ENCODE measurements at places on chromosomes 3 and 15.

GRCh38 chr3:117126946-117127546 is 417.5 kb downstream of the TUSC7 start:
- no peak for DNase-seq

GRCh38 chr3:155325263-155325835 is 31.9 kb upstream of the STRIT1 start:
- no peak for DNase-seq

- DNase-seq, result no peak
Measured at GRCh38 chr3:44476181-44476611, 1.3 kb downstream of the ZNF445 start.

DNA sequence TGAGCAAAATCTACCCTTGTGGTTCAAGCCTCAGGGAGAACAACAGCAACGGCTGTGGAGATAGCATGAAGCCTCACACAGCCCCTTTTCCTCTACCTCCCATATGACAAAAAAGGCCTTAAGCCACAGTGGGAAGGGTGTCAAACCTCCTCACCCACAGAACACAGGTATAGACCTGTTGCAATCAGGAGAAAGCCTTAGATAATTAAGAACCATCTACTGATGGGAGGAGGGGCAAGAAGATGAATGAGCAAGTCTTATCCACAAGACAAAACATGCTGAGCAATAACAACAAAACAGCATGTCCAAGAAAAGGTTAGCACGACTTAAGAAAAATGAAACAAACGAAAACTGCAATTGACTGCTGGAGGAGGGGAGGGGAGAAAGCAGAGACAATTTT is 272.9 kb upstream of the BCHE start:
- DNase-seq, result no peak

GRCh38 chr3:144590854-144591253 is 619.2 kb downstream of the DIPK2A start:
- DNase-seq, result no peak

- no peak for DNase-seq
Measured at GRCh38 chr15:92715758-92716157, 60.2 kb upstream of the FAM174B start.

DNA sequence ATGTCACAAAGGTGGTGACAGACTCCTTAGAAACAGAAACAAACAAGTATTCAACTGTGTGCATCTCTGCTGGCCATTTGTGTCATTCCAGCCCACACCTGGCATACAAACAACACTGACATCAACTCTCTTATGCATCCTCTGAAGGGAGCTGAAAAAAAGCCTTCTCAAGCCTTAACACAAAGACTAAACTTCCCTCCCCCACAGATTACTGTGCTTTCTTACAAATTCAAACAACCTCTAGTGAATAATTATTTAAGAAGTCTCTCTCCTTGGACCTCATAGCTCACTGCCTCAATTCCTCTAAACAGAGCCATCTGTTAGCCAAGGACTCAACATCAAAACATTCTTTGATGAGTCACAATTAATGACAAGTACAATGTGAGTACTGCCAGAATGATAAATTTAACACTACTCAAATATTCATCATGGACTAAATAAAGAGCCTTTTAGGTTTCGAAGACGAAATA is 132.1 kb downstream of the WDR76 start:
- no peak for DNase-seq

DNA sequence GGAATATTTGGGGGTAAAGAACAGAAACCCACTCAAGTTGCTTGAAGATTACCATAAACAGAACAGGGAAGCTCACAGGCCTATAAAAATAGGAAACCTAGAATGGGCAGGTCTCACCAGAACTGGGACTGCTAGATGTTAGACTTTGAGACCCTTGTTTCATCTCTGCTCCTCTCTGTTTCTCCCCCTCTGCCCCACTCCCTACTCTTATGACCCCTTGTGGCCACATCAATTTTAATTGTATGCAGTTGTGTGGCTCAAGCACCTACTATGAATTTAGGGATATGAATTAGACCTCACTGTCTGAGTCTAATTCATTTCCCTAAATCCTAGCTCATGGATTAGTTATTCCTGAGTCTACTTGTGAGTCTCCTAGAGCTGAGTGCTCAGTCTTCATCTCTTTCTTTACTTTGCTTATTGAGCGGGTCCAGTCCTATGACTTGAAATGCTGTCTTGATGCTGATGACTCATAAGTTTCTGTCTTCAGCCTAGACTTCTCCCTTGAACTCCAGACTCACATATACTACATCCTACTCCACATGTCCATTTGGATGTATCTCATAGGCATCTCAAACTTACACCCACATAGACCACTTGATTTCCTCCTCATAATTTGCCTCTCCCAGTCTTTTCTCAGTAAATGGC is 78.7 kb downstream of the ITPR1 start:
- DNase-seq, result no peak

GRCh38 chr3:42179110-42179725 is 86.8 kb downstream of the CCK start:
- DNase-seq, result no peak

DNA sequence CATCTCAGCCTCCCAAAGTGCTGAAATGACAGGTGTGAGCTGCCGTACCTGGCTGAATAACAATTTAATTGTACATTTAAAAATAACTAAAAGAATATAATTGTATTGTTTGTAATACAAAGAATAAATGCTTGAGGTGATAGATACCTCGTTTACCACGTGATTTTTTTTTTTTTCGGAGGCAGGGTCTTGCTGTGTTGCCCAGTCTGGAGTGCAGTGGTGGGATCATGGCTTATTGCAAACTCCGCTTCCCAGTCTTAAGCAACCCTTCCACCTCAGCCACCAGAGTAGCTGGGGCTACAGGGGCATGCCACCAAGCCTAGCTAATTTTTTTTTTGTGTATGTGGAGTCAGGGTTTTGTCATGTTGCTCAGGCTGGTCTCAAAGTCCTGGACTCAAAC is 15.8 kb downstream of the MFN1 start:
- no peak for DNase-seq

GRCh38 chr3:171649267-171649666 is 161.0 kb downstream of the PLD1 start:
- DNase-seq, result no peak

DNA sequence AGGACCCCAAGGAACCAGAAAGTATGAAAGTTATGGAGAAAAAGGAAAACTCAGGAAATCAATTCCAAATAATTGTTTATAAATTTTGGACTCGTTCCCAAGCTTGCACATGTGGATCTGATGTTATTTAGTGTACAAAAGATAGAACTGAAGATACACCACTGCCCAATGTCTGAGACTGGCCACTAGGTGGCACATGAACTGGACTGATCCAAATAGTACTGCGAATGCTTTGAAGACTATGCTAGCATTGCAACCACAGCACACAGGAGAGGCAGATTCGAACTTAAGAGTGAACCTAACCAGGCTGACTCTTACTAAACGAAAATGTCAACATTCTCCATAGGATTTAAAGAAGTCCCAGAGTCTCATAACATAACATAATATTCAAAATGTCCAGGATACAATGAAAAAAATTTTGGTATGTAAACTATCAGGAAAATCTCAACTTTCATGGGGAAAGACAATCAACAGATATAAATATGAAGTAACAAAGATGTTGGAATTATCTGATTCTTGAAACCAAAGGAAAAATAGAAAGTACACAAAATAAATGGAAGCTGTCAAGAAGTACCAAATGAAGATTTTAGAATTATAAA is 596.7 kb downstream of the FGF12 start:
- DNase-seq, result no peak

GRCh38 chr3:14605067-14605466 is 46.5 kb upstream of the CCDC174 start:
- no peak for DNase-seq

DNA sequence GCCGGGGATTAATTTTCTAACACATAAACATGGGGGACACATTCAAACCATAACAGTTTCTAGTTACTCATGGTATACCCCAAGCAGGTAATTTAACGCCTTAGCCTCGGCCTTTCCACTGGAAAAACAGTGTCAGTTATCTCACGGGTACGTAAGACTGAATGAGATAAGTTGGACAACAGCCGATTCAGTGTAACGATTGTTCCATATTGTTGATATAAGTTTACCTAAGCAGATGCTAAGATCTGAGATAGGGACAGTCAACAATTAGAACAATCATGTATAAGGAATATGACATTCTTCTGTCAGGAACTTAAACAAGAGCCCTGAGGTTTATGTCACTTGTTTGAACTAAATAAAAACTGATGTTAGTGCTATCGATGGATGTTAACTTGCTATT is 130.8 kb downstream of the GHSR start:
- no peak for DNase-seq

- DNase-seq, result no peak
Measured at GRCh38 chr3:187942658-187943241, 197.5 kb upstream of the BCL6 start.

GRCh38 chr3:5016211-5017161 is 37.2 kb downstream of the BHLHE40 start:
- DNase-seq, result no peak

- no peak for DNase-seq
Measured at GRCh38 chr3:140972833-140973232, 31.2 kb downstream of the SLC25A36 start.

DNA sequence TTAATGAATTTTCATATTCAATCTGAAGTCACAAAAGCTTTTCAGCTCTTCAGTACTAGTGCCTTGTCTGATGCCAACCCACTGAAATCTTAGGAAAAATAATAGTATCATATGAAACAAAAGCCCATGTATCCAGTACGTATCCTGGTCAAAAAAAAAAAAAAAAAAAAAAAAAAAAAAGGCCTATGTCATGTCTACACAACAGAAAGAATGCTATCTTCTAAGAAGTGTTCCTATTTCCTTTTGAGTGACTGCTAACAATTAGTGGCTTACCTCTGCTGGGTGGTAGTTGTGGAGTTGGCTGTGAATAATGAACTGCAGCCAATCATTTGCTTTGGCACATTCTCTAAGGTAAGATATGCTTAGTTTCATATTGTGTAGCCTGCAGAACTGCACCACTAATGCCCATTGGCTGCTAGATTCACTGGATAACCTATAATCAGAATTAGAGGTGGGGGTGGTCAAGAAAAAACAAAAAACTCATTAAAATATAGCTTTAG is 59.6 kb downstream of the EIF3J start:
- DNase-seq, result no peak

DNA sequence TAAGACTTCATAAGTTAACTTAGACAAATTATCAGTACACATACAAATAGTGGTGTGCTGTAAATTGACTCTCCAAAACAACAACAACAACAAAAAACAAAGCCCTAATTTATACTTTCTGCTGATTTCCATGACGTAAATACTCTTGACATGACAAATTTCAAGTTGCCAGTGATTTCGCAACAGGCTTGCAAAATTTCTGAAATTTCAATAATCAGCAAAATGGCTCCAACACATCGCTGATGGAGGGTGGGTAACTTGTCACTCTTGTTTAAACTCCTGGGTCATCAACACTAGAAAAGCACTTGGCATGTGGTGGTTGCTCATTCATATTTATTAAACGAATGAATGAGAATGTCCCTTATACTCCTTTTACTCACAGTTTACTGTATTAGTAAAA is 205.2 kb upstream of the SATB1 start:
- DNase-seq, result no peak

- DNase-seq, result no peak
Measured at GRCh38 chr15:42062284-42062806, 32.0 kb downstream of the PLA2G4D start.

DNA sequence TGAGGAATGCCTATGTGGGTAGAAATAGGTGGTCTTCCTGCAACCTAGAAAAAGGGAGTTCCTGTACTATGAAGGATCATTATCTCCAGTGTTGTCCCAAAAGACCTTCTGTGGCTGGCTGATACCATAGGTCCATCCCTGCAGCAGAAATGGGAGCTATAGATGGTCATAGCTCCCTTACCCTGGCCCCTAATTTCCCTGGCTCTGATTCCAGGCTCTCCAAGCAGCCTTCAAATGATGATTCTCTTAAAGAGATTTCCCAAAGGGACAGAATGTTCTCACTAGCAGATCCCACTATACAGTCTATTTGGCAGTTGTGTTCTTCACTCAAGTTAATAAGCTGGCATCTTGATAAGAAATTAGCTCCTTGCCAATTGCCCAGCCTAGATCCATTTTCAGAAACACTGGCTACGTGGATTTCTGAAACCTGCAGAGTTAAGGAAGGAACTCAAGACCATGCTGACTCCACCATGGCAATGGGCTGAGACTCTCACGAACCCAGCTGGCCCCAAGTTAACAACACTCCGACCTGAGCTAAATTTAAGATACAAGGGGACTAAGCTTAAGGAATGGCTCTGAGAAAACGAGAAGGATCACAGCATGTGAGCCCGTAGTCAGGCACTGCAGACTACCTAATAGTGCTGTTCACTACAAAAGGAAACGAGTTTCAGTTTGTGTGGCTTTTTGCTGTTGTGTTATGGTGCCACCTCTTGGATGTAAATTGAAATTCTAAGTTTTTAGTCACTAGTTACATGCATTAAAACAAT is 11.4 kb downstream of the C15orf40 start:
- no peak for DNase-seq
